ENCODE measurements at places on chromosomes 13 and 19.
A peak's percentile ranks its signal among the peaks of the same experiment; 100 is the strongest.

DNA sequence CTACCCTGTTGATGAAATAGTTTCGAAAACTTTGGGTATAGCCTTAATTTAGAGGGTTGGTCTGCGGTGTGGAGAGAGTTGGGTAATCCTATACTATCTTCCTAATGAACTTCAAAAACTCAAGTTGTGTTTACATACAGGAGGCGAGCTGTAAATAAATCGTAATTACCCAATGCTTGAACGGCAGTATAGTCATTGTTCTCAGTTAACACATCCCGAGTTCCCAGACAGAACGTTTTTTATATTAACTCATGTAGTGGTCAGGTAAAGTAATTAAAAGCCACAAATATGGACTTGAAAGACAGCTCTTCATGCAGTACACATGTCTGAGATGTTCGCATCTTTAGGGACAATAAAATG is 1.5 kb downstream of the PDS5B start:
- no peak for DNase-seq

GRCh38 chr13:51674276-51674675 is 90.0 kb downstream of the WDFY2 start:
- no peak for DNase-seq

GRCh38 chr19:47157431-47158321 is 27.0 kb downstream of the SAE1 start:
- DNase-seq = peak; percentile 49

GRCh38 chr19:10916602-10917001 is 11.8 kb downstream of the YIPF2 start:
- no peak for DNase-seq

- DNase-seq = no peak
Measured at GRCh38 chr13:112783978-112784371, 94.1 kb downstream of the ATP11A start.

DNA sequence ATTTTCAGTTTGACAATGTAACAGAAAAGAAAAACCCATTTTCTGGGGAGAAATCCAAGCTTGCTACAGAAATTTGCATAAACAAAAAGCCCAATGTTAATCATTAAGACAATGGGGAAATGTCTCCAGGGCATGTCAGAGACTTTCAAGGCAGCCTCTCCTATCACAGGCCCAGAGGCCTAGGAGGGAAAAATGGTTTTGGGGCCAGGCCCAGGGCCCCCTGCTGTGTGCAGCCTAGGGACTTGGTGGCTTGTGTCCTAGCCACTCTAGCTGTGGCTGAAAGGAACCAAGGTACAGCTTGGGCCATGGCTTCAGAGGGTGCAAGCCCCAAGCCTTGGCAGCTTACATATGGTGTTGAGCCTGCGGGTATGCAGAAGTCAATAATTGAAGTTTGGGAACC is 8.0 kb upstream of the TEX30 start:
- no peak for DNase-seq

DNA sequence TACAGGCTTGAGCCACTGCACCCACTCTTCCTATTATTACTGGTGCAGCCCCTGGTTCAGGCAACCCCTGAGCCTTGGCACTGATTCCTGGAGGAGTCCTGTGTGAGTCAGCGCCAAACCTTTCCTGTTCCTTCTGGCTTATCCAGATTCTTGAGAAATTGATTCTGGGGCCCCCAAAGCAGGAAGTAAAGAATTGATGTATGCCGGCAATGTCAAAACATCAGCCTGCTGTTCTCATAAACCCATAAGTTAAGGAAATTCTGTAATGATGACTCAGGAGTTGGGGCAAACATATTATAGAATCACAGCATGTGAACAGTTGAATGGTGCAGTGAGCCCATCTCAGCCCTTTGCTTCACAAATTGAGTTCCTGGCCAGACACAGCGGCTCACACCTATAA is 1.4 kb upstream of the OR7G3 start:
- DNase-seq = no peak

GRCh38 chr13:99501848-99502301 is 603 bp downstream of the TM9SF2 start:
- DNase-seq = peak; percentile 50

DNA sequence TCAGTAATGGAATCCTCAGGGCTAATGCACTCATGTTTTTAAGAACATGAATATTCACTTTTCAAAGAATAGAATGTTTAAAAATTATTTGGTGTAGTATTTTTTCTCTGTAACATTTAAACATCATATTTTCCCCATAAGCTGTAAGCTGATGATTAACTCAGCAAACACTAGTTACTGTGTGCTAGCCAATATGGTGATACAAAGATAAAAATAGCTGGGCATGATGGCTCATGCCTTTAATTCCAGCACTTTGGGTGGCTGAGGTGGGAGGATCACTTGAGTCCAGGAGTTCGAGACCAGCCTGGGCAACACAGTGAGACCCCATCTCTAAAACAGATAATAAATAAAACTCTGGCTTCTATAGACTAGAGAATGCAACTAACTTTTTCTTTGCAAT is 13.2 kb downstream of the RNF17 start:
- no peak for DNase-seq

- DNase-seq = no peak
Measured at GRCh38 chr13:30618930-30619279, 1.2 kb downstream of the USPL1 start.

DNA sequence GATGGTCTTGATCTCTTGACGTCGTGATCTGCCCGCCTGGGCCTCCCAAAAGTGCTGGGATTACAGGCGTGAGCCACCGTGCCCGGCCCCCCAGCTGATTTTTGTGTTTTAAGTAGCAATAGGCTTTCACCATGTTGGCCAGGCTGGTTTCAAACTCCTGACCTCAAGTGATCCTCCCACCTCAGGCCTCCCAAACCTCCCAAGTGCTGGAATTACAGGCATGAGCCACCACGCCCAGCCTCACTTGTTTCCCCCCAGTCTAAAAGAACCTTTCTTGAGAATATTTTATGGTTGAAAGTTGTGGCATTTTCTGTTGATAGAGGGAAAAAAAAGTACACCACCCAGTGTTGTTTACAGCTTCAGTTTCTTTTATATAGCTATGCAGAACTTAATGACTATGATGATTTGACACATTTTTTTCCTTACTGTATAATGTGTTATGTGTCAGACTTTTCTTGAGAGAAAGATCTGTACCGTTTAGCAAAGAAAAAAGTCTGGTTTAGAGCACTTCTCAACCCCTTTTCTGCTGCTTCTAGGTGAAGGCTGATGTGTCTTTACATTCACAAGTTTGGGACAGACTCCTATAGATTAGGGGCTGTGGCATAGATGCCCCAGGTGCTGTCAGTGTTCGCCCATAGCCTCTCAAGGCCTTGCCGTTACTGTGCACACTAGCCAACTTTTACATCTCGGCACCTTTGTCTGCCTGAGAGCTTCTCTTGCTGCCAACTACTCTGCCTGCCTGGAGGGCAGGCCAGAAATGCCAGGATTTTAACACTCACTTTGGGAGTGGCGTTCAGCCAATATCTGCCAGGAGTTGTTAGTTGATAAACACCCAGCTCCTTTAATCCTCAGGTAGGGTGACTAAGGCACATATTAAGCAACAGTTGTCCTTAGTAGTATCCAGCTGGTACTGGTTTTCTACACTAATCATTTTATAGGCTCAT is 33.0 kb downstream of the KCTD4 start:
- no peak for DNase-seq

DNA sequence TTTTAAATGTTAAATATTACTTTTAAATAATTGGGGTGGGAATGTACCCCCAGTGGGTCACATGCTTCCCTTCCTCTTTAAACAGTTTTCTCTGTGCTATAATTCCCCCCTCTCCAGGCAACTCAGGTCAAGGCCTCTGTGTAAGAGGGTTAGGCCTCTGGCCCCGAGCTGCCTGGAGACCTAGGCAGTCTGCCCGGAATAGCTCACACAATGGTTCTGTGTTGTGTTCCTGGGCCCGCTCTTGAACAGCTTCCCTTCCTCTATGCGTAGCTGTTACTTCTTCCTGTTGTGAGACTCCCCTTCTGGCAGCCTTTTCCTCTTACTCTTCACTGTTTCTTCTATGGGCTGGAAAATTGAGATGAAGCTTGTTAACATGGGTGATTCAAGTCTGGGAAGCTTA is 14.8 kb upstream of the ZNF492 start:
- DNase-seq = no peak

DNA sequence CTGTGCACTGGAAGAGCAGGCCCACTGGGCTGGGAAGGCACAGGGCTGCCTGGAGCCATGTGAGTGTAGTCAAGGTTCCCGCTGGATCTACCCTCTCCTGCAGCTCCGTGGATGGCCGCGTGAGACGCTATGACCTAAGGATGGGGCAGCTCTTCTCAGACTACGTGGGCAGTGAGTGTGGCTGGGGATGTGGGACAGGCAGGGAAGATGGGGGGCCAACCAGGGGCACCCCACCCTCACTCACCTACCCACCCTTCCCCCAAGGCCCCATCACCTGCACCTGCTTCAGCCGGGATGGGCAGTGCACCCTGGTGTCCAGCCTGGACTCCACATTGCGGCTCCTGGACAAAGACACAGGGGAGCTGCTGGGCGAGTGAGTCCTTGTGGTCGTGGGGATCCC is 6.1 kb downstream of the WDR83 start:
- no peak for DNase-seq

DNA sequence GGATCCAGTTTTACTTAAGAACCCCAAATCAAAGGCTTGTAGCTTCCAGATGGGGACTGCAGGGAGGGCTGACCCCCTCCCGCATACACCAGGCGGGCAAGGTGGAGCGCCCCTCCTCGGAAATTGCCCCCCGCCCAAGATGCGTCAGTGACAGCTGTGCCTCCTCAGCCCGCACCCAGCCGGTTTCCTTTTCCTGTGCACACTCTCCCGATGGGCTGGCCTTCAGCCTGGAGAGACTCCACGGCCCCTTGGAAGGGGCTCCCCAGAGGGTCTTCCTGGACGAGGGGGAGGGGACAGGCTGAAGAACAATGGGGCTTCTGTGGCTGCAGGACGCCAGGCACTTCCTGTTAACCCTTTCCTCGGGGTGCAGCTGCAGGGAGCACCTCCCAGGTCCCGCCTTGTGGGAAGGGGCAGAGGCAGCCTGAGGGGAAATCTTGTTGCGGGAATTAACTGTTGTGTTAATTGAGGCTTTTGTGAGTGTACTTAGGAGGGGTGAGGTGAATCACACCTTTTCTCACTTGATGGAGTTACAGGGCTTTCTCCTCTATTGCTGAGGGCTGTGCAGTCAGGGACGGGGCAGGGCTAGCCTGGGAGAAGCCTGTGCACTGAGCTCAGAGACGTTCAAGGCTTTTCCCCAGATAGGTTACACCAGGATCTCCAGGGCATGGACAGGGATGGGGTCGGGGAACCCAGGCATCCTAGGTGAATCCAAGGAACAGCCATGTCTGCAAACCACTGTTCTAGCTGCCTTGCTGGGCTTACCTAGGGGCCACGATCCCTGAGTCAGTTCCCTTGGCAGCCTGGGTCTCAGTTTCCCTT is 14.3 kb downstream of the IER2 start:
- DNase-seq = peak; percentile 69

DNA sequence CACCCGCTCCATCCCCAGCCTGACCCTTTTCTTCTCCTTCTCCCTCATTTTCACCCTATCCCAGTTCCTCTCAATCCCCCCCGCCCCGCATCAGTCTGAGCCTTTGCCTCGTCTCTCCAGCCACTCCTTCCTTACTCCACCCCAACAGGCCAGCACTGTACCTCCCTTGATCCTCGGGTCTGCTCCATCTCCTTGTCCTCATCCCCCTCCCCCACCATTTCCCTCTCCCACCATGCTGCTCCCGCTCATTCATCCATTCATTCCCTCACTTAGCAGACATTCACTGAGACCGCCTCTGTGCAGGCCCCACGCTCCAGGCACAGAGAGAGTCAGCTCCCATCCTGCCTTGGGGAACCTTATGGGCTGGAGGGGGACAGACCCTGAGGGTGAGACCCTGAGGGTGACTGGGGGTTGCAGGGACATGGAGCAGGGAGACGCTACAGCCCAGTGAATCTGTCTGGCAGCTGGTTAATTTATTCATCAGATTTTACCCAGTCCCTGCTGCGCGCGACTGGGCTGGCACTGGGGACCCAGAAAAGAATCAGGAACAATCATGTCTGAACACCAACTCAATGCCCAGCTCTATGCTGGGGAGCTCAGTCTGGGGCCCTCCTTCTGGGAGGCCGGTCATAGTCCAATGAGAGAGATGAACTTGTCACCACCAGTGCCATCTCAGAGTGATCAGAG is 881 bp downstream of the ARHGAP33 start:
- DNase-seq = no peak

DNA sequence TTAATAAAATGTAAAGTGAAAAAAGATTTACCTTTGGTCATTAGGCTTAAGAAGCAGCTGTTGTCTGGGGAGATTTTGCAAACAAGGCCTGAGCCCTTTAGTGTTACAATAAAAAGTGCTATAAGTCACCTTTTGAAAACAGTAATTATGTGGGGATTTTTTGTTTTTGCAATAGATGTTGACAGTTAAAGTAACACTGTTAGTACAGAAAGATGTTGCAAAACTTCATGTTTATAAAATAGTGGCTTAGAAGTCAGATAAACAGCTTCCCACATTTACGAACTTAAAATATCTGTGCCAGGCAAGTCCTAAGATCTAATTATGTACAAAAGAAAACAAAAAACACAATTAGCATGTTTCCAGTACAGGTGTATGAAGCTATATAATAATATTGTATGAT is 138.0 kb upstream of the IRS2 start:
- DNase-seq = no peak

DNA sequence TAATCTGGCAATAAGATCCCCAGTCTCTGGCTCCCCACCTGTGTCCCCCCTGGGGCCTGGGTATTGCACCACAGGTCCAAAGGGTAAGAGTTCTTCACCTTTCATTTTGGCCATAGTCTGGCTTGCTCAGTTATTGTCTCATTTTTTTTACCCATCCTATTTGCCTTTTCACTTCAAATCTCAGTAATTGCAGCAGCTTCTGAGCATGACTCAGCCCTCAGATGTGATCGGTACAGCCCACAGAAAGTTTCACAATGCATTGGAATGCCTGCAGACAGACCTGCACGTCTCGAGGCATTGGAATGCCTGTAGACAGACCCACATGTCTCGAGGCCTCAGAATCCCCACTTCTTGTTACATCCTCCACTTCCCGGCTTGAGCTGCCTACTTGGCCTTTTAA is 173.6 kb downstream of the NUFIP1 start:
- DNase-seq = peak; percentile 62

- DNase-seq = no peak
Measured at GRCh38 chr19:54551293-54551692, 22.3 kb upstream of the LILRA2 start.

GRCh38 chr13:27463500-27463899 is 13.1 kb upstream of the MTIF3 start:
- no peak for DNase-seq

GRCh38 chr13:36998624-36999041 is 507 bp downstream of the ALG5 start:
- peak; percentile 30 for DNase-seq

- DNase-seq = no peak
Measured at GRCh38 chr13:94176561-94176960, 302.9 kb downstream of the DCT start.

DNA sequence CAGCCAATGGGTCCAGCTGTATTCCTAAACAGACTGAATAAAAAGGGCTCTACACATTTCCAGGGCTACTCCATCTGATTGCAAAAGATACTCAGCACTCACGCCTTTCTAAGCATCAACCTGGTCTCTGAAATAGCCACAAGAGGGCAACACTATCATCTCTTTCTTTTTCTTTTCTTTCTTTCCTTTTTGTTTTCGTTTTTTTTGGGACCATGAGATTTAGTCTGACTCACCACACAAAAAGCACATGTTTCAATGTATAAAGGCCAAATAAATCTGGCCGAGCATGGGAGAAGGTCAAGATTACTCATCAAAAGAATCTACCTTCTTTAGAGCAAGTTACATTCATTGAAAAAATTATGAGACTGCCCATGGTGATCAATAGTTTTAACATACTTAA is 805.6 kb upstream of the ARGLU1 start:
- no peak for DNase-seq
